ENCODE measurements at places on chromosomes 7 and 10.

DNA sequence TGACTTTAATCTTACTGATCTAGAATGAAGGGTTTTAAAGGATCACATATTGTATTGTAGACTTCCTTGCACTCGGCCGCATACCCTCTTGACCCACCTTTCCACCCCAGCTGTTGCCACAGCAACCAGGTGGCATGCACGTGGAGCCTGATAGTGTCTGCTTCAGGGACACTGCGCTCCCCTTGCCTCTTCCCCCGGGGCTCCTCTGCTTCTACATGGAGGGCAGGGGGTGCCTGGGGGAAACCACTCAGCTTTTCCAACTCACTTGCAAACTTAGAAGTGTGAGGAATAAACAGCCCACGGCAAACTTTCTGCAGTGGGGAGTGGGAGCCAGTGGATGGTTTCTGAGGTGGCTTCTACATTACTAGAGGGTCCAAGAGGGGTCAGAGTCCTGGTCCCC lies 458.6 kb downstream of the PLXNA4 start:
- no peak for DNase-seq

DNA sequence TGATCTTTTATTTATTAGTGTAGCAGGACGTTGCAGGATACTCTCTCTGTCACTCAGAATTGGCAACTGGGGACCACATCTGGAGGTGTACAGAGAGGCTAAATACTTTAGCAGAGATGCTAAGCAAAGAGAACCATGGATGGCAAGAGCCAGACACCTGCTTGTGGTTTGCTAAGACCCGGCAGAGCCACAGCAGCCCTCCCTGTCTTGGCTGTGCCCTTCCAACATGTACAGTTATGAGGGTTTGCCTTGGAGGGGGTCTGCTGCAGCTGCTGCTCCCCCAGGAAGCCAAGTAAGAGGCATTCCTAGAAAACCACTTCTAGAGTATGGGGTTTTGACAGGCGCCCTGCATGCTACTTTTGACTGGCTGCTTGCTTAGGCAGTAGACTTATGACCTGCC lies 5.1 kb downstream of the NPVF start:
- no peak for DNase-seq

DNA sequence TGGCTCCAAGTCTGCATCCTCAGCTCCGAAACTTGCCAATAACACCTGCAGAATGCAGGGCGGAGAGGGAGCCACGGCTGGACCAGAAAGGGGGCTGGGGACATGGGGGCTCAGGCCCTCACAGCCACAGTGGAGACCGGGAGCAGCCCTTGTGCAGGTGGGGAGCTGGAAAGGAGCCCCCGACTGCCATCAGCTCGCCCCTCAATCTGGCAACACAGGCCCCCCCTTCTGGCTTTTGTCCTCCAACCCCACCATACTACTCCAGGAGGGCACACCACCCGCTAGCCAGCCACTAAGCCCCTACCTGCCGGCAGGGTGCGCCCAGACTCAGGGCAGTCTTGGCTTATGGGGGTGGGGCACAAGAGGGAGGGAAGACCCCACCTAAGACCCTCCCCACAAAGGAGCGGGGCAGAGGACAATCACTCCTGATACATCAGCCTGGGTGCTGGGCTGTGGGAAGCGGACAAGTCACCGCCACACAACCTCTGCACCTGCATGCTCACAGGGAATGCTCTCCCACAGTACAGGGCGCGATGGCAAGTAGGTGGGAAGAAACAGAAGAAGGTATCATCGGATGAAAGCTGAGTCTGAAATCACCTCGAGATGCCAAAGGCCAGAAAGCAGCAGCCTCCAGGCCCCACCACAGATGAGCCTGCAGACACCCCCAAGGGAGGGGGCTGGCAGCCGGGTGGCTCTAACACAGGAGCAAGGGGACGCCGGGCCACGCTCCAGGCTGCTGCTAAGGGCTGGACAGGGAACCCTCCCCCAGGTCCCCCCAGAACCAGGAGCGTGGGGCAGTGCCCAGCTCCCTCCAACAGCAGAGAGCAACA lies 265.3 kb downstream of the ELFN1 start:
- DNase-seq: no peak

DNA sequence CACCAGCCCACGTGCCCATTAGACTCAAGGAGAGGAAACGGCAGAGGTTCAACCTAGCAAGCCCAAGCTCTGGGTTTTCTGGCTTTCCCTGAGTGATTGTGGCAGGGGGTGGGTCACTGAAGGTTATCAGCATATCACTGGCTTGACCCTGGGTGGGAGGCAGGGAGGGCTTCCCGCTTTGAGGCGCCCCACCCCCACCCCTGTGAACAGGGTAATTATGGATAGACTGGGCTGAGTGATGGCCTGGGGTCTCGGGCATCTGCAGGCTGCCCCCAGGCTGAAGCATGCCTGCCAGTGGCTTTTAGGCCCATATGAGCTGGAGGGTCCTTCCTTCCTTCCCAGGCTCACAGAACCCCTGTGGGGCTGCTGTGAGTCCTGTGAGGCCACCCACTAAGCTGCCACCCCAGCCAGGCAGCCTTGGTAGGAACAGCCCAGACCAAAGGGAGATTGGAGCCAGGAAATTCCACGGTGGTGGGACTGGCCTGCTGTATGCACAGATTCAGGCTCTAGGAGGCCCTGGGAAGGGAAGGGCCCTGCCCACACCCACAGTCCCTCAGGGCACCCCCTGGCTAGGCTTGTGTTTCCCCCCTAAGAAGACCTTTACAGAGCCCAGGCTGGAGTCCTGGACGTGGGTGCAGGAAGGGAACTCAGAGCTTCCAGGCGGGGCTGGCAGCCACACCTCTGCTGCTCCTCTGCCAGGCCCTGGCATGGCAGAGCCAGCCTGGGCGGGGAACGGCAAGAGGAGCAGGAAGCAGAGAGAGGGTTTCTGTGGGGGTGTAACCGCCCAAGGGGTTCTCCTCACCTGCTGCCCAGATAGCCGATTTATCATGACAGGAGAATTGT lies 33.1 kb downstream of the GPRIN2 start:
- no peak for DNase-seq

- no peak for DNase-seq
Measured at GRCh38 chr7:3307435-3307834, 6.4 kb downstream of the SDK1 start.

GRCh38 chr7:24917510-24918239 lies 62.3 kb downstream of the OSBPL3 start:
- DNase-seq: no peak

- no peak for DNase-seq
Measured at GRCh38 chr10:111211706-111212105, 134.9 kb downstream of the ADRA2A start.

GRCh38 chr10:6763001-6763400 lies 182.9 kb upstream of the PRKCQ start:
- DNase-seq: no peak

DNA sequence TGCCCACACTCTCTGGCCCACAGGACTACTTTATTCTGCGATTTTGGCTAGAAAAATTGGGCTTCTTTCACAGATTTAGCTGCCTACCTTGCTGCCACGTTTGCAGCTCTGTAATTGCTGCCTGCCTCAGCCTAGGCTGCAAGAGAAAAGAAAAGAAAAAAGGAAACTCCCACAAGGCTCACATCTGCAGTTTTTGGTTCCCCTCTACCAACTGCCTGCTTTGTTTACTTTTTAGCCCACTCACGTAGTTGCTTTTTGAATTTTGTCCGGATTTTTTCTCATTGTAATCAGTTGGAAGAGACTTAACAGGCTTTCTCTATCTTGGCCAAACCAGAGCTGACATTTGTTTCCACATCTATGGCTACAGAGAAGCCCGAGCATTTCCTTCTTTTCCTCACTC lies 24.3 kb downstream of the SUN3 start:
- no peak for DNase-seq

- no peak for DNase-seq
Measured at GRCh38 chr7:155227004-155227787, 70.5 kb upstream of the INSIG1 start.

- DNase-seq: no peak
Measured at GRCh38 chr7:103687951-103688350, 241.9 kb upstream of the SLC26A5 start.

- DNase-seq: no peak
Measured at GRCh38 chr10:35443858-35444257, 107.5 kb downstream of the CCNY start.

- DNase-seq: no peak
Measured at GRCh38 chr10:131944412-131944811, 37.3 kb downstream of the BNIP3 start.

- no peak for DNase-seq
Measured at GRCh38 chr7:70426249-70426880, 705.6 kb upstream of the GALNT17 start.

- DNase-seq: no peak
Measured at GRCh38 chr7:75938921-75939320, 24.0 kb downstream of the POR start.

DNA sequence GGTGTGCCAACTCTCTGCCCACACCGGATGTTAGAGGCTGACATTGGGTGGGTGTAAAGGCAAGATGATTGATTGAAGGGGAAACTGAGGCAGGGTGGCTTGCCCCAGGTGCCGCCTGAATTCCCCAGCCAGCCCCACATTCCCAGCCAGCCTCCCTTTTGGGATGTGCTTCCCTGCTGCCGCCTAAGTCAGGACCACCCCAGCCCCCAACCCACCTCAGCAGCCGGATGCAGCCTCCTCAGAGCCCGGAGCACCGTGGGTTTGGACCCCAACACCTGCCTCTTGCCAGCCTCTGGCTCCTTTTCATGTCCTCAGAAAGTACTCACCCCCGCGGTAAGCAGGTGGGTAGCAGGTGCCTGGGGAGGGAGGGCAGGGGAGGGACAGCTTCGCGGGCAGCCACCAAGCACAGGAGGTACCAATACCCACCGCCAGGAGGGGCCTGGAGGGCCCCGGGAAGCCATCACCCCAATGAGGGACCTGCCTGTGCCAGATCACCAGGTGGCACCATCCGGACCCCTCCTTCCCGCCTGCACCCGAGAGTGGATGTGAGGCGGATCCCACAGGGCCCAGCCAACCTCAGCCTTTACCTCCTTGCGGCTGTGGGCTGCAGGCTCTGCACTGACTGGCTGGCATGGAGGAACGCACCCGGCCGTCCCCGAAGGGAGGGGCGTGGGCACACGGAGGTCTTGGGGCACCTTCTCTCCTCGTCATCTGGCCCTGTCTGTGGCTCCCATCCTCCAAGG lies 60.5 kb downstream of the PWWP2B start:
- DNase-seq: no peak

DNA sequence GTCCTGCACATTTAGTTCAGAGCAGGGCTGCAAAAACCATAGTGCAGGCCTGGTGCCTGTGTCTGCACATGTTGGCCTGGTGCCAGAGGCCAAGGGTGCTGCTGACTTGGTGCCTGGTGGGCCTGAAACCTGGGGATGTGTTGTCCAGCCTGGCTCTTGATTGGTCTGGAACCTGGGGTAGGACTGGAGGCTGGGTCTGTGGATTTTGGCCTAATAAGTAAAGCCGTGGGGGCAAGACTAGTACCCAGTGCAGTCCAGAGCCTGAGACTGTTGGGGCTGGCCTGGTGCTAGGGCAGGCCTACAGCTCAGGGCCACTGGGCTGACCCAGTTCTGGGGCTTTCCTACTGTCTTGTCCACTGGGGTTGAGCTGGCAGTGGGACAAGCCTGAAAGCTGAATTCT lies 817.9 kb downstream of the DNAJB9 start:
- no peak for DNase-seq

- DNase-seq: no peak
Measured at GRCh38 chr7:105118612-105119600, 104.9 kb downstream of the KMT2E start.

DNA sequence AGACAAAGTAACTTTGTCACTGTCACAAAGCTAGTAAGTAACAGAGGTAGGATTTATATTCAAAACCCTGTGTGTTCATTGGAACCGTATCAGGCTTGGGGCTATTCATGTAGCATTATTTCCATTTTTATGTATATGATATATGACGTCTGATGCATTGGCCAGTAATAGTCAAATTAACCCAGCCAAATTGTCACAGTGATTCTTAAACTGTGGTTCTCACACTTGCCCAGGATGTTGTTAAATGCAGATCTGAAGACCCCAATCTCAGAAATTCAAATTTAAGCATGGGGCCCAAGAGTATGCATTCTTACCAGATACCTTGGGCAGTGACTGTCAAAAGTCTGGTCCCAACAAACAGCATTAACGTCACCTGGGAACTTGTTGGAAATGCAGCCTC lies 63.9 kb downstream of the C1GALT1 start:
- DNase-seq: no peak

- no peak for DNase-seq
Measured at GRCh38 chr7:106063692-106064091, 48.4 kb downstream of the SYPL1 start.

- DNase-seq: no peak
Measured at GRCh38 chr10:63503395-63503794, 17.8 kb upstream of the REEP3 start.

- DNase-seq: no peak
Measured at GRCh38 chr7:105198223-105198622, 184.2 kb downstream of the KMT2E start.

GRCh38 chr10:124085680-124086079 lies 7.7 kb downstream of the CHST15 start:
- no peak for DNase-seq

- DNase-seq: no peak
Measured at GRCh38 chr7:81491573-81491972, 278.3 kb downstream of the HGF start.

DNA sequence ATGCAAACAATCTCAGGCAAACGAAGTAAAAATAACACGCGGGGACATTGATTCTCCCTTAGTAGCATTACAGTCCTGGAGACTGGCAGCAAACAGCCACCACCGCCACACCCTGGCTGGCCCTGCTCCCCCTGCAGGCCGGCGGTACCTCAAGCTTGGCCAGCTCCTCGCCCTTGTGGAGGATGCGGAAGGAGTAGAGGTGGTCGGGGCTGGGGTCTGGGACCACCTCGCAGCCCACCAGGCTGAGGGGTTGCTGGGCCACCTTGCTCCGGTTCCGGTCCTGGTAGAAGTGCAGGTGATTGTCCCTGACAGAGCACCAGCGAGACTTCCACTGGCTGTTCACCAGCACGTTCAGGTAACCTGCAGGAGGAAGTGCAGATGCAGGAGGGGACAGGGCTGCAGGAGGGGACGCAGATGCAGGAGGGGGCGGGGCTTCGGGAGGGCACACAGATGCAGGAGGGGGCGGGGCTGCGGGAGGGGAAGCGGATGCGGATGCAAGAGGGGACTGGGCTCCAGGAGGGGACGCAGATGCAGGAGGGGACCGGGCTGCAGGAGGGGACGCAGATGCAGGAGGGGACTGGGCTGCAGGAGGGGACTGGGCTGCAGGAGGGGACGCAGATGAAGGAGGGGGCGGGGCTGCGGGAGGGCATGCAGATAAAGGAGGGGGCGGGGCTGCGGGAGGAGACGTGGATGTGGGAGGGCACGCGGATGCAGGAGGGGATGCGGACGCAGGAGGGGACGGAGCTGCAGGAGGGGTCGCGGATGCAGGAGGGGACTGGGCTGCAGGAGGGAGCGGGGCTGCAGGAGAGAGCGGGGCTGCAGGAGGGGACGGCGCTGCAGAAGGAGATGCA lies 65.7 kb downstream of the VWA2 start:
- peak; percentile 14 for DNase-seq

- DNase-seq: no peak
Measured at GRCh38 chr10:28797904-28798371, 120.6 kb downstream of the BAMBI start.

DNA sequence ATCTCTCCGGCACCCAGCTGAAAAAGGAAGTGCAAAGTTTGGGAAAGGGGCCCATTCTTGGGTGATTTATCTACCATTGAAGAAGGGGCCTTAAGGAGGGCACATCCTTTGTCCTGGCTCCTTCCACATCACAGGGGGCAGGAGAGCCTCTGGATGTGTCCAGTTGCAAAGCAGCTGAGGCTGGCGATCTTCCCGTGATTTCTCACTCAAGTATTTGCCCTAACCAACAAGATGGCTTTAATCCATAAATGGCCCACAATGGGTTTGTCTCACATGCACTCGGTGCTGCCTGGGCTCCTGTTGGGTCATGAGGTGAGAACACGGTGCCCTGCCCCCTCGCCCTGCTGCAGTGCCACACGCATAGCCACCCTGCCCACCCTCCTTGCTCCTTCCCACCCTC lies 14.2 kb upstream of the FRMPD2 start:
- DNase-seq: no peak
